ENCODE measurements at places on chromosomes 3 and 15. TPM values are rescaled to one million over a fixed set of nuclear protein-coding genes. Genes with fewer than 3 reads are reported as not detected.

Gene LMOD3
- total RNA-seq: under 0.01 TPM

Gene SMAD6
- total RNA-seq: 1.7 TPM

Gene SOX14
- total RNA-seq: not detected

Gene KLHL40
- not detected for total RNA-seq

GRCh38 chr3:37545479-37545878 lies 316.2 kb upstream of the CTDSPL start:
- no peaks in the 10 kb centered on the region for H3K27me3 ChIP-seq
- H3K4me1 ChIP-seq: peaks cover 7% of the 10 kb centered on the region
- H3K36me3 ChIP-seq: no peaks in the 10 kb centered on the region
- no peak for DNase-seq

DNA sequence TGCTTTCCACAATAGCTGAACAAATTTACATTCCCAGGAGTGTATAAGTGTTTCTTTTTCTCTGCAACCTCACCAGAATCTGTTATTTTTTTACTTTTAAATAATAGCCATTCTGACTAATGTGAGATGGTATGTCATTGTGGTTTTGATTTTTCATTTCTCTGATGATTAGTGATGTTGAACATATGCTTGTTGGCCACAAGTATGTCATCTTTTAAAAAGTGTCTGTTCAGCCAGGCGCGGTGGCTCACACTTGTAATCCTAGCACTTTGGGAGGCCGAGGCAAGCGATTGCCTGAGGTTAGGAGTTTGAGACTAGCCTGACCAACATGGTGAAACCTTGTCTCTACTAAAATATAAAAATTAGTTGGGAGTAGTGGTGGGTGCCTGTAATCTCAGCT lies 619.3 kb downstream of the SI start:
- no peak for DNase-seq
- H3K4me1 ChIP-seq: no peaks in the 10 kb centered on the region
- no peak overlapping the region for H3K27ac ChIP-seq
- H3K27me3 ChIP-seq: no peaks in the 10 kb centered on the region

DNA sequence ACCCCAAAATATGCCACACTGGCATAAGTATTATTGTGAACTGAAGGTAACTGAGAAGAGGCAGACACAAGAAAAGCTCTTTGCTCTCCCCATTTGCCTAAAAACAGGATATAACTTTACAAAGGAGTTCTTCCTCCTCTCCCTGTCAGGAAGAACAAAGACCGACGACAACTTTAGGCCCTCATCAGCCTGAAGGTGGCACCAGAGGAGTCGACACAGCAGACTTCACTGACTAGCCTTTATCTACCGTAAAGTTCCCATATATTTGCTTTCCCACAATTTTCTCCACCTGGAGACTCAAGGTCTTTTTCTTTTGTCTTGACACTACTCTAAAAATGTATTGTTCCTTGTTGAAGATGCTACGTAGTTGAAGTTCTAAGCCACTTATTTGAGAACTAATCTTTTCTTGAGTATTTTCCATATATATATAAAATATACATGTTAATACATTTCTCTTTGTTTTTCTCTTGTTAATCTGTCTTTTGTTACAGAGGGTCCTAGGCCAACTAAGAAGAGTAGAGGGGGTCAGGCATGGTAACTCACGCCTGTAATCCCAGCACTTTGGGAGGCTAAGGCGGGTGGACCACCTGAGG lies 16.2 kb upstream of the XIRP1 start:
- no peaks in the 10 kb centered on the region for H3K4me1 ChIP-seq
- no peak overlapping the region for H3K4me3 ChIP-seq
- H3K27ac ChIP-seq: no peak overlapping the region
- H3K36me3 ChIP-seq: no peaks in the 10 kb centered on the region
- no peaks in the 10 kb centered on the region for H3K27me3 ChIP-seq

GRCh38 chr3:42114130-42114725 lies 23.1 kb downstream of the TRAK1 start:
- H3K4me1 ChIP-seq: peaks cover 53% of the 10 kb centered on the region
- DNase-seq: no peak
- no peaks in the 10 kb centered on the region for H3K27me3 ChIP-seq
- H3K4me3 ChIP-seq: no peak overlapping the region
- H3K36me3 ChIP-seq: no peaks in the 10 kb centered on the region
- H3K27ac ChIP-seq: no peak overlapping the region

GRCh38 chr3:44080474-44081072 lies 161.1 kb upstream of the TOPAZ1 start:
- no peak for DNase-seq
- H3K36me3 ChIP-seq: no peaks in the 10 kb centered on the region
- H3K4me3 ChIP-seq: no peak overlapping the region
- H3K4me1 ChIP-seq: no peaks in the 10 kb centered on the region
- H3K27ac ChIP-seq: no peak overlapping the region

- H3K4me1 ChIP-seq: no peaks in the 10 kb centered on the region
- DNase-seq: no peak
- H3K27me3 ChIP-seq: no peaks in the 10 kb centered on the region
- no peaks in the 10 kb centered on the region for H3K36me3 ChIP-seq
Observed at GRCh38 chr3:151971814-151972579, 98.6 kb downstream of the SUCNR1 start.

DNA sequence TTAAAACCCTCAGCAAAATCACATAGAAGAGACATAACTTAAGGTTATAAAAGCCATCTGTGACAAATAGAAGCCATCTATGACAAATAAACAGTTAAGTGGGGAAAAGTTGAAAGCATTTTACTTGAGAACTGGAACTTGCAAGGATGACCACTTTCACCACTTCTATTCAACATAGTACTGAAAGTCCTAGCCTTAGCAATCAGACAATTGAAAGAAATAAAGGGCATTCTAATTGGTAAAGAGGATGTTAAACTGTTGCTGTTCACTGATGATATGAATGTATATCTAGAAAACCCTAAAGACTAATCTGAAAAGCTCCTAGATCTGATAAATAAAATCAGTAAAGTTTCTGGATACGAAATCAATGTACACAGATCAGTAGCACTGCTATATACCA lies 186.9 kb upstream of the SATB1 start:
- no peak for DNase-seq
- H3K27me3 ChIP-seq: no peaks in the 10 kb centered on the region
- H3K4me1 ChIP-seq: no peaks in the 10 kb centered on the region

GRCh38 chr3:30481241-30481640 lies 125.2 kb upstream of the TGFBR2 start:
- no peak overlapping the region for H3K27ac ChIP-seq
- peaks cover 6% of the 10 kb centered on the region for H3K4me1 ChIP-seq
- H3K27me3 ChIP-seq: no peaks in the 10 kb centered on the region
- H3K36me3 ChIP-seq: no peaks in the 10 kb centered on the region
- DNase-seq: no peak
- no peak overlapping the region for H3K4me3 ChIP-seq

GRCh38 chr3:197528190-197528589 lies 27.6 kb downstream of the BDH1 start:
- peaks cover 10% of the 10 kb centered on the region for H3K4me1 ChIP-seq
- H3K27ac ChIP-seq: peak overlapping the region; percentile 79
- H3K27me3 ChIP-seq: no peaks in the 10 kb centered on the region
- H3K36me3 ChIP-seq: no peaks in the 10 kb centered on the region
- no peak overlapping the region for H3K4me3 ChIP-seq

GRCh38 chr3:151403246-151403645 lies 18.7 kb upstream of the P2RY12 start:
- DNase-seq: no peak
- H3K4me3 ChIP-seq: no peak overlapping the region
- no peaks in the 10 kb centered on the region for H3K27me3 ChIP-seq
- no peak overlapping the region for H3K27ac ChIP-seq
- H3K36me3 ChIP-seq: no peaks in the 10 kb centered on the region

DNA sequence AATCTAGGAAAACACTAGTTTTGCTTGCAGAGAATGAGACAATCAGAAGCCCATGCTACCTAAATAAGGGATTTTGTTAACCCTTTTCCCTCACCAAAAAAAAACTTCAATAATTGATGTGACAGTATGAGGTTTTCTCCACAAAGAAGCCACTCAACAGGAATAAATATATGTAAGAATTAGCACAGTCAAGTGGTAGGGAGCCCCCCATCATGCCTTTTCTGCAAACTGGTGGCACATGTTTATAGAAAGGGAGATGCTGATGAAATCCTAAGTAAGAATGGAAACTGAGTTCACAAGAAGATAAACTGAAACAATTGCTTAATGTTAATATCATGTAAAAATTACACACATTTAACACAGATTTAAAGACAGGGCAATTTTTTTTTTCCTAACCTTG lies 51.0 kb downstream of the PHC3 start:
- no peaks in the 10 kb centered on the region for H3K4me1 ChIP-seq
- H3K36me3 ChIP-seq: peaks cover 19% of the 10 kb centered on the region
- no peaks in the 10 kb centered on the region for H3K27me3 ChIP-seq
- no peak overlapping the region for H3K4me3 ChIP-seq
- no peak overlapping the region for H3K27ac ChIP-seq

DNA sequence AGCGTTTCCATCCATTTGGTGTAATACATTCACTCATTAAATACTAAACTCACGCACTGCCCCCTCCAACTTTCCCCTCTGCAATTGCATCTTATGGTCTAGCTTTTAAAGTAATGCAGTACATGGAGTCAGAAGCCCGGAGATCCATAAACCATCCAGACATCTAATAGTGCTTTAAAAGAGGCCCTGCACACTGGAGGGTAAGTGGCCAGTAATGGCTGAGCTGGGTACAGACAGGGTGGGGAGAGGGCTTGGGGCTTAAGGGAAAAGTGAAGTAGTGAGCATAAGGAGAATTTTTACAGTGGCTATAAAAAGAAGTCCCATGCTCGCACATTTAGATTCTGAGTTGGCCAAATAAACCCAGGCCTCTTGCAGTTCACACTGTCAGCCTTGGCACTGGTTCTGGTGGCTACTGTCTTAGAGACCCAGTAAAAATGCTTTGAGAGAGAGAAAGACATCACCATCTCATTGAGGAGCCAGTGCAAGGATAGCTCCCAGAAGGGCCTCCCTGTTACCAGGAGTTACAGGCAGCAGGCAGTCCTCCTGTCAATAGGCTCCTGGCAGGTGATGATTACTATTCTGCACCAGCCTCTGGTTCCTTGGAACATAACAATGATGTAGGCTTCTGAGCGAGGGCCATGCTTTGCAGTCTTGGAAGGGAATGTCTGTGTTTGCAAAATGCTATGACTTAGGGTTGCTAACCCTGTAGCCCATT lies 112.6 kb upstream of the NEO1 start:
- H3K27ac ChIP-seq: no peak overlapping the region
- DNase-seq: no peak
- no peaks in the 10 kb centered on the region for H3K4me1 ChIP-seq

DNA sequence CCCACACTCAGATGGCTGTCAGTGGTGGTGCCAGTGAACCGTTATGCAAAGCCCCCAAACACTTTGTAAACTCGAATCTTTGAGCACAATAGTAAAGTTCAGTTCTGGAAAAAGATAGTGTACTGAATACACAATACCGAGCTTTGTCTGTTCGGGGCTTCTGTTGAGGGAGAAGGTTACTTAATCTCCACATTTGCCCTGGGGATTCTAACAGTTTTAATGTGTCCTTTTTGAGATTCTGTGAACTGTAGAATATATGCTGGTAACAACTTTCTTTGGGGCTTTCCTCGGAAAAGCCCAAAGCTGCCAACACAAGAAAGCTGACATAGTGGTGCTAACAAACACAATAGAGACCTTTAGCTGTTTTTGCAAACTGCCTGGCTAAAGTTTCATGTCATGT lies 686.5 kb downstream of the ROBO1 start:
- H3K4me1 ChIP-seq: peaks cover 7% of the 10 kb centered on the region
- no peaks in the 10 kb centered on the region for H3K27me3 ChIP-seq
- H3K4me3 ChIP-seq: no peak overlapping the region
- no peaks in the 10 kb centered on the region for H3K36me3 ChIP-seq

DNA sequence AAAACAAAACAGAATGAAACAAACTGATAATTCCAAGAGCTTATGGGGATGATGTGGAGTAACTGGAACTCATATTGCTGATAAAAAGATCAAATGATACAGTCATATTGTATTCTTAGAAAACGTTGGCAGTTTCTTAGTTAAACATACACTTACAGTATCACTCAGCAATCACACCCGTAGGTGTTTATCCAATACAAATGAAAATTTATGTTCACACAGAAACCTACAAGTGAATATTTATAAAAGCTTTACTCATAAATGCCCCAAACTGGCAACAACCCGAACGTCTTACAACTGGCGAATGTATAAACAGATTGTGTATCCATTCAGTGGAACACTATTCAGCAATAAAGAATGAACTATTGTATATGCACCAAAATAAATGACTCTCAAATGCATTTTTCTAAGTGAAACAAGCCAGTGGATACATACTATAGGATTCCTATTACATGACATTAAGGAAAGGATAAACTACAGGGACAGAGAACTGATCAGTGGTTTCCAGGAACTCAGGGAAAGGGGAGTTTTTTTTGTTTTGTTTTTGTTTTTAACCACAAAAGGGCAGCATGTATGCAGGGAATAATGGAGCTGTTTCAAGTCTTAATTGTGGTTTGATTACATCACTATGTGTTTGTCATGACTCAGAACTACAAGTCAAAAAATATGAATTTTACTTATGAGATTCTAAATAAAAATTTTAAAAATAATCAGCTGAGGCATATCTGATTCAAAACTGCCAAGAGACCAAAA lies 71.8 kb upstream of the NDUFB4 start:
- H3K4me1 ChIP-seq: no peaks in the 10 kb centered on the region
- H3K4me3 ChIP-seq: no peak overlapping the region
- H3K36me3 ChIP-seq: no peaks in the 10 kb centered on the region
- no peaks in the 10 kb centered on the region for H3K27me3 ChIP-seq
- H3K27ac ChIP-seq: no peak overlapping the region
- no peak for DNase-seq

Measured in esophagus squamous epithelium (tissue), 5 donors.